ENCODE measurements at places on chromosomes 6 and 20. TPM values are rescaled to one million over a fixed set of nuclear protein-coding genes. Genes with fewer than 3 reads are reported as not detected.

GRCh38 chr20:35616465-35617396, 1.1 kb downstream of the SPAG4 start:
- peak; percentile 60 for DNase-seq

DNA sequence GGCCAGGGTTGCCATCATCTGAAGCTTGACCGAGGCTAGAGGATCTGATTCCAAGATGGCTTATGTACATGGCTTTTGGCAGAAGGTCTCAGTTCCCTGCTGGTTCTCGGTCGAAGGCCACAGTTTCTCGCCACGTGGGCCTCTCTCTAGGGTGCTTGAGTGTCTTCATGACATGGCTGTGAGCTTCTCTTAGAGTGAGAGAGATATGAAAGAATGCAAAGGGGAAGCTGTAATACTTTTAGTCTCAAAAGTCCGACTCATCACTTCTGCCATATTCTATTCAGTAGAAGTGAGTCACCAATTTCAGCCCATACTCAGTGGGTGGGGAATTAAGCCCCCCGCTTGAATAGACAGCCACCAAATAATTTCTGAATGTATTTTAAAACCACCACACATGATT, 94.2 kb downstream of the UTRN start:
- DNase-seq = no peak

DNA sequence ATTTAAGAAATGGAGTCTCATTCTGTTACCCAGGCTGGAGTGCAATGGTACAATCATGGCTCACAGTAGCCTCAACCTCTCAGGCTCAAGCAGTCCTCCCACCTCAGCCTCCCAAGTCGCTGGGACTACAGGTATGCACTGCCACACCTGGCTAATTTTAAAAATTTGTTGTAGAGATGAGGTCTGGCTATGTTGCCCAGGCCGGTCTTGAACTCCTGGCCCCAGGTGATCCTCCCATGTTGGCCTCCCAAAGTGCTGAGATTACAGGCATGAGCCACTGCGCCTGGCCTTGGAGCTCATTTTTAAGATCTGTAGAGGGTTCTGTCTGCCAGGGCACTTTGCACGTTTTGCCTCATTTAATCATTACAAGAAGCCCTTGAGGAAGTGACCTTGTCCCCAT, 17.5 kb downstream of the ZC3H12D start:
- DNase-seq = no peak

DNA sequence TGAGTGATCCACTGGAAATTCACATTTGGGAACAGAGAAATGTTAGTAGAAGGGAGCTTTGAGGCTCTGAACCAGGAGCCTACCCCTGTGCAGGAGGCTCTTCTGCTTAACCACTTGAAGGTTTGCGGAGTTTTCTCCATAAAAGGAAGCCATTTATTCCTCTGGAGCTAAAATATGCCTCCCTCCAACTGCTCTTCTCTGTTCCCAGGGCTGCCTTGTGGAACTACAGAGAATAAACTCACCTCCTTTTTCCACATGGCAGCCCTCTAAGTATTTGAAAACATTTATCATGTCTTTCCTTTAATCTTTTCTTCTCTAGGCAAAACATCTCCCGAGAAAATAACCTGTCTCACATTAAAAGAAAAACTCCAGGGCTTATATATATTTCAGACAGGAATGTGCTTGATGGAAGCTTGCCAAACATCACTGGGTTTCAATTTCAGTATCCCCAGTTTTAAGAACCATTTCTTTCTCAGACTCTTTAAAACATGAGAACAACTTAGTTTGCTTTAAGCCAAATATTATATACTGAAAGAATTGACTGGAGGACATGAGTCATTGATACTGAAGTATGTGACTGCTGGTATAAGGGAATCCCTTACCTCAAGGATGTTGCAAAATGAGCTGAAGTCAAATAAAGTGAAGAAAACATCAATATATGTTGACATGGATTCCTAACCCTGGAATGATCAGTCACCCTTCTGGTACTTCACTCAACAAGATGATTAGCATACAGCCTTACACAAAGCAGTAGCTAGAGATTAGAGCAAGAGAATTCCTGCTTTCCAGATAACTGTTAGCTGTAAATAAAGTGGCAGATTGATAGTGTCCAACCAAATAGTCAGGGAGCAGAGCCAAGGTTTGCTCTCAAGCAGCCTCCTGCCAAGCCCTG, 74.0 kb downstream of the ZBTB2 start:
- no peak for DNase-seq

GRCh38 chr20:48901326-48901725, 20.2 kb upstream of the ARFGEF2 start:
- no peak for DNase-seq

GRCh38 chr6:132733814-132734213, 20.0 kb upstream of the VNN1 start:
- DNase-seq = no peak

GRCh38 chr20:2879146-2879545, 5.9 kb downstream of the PTPRA start:
- DNase-seq = no peak

GRCh38 chr6:39791850-39792539, at the start of gene DAAM2:
Gene DAAM2, plus strand, starts transcription at chr6:39792376. Its CDS starts 63,927 bp downstream, at chr6:39856303.
- DNase-seq = peak; percentile 48

DNA sequence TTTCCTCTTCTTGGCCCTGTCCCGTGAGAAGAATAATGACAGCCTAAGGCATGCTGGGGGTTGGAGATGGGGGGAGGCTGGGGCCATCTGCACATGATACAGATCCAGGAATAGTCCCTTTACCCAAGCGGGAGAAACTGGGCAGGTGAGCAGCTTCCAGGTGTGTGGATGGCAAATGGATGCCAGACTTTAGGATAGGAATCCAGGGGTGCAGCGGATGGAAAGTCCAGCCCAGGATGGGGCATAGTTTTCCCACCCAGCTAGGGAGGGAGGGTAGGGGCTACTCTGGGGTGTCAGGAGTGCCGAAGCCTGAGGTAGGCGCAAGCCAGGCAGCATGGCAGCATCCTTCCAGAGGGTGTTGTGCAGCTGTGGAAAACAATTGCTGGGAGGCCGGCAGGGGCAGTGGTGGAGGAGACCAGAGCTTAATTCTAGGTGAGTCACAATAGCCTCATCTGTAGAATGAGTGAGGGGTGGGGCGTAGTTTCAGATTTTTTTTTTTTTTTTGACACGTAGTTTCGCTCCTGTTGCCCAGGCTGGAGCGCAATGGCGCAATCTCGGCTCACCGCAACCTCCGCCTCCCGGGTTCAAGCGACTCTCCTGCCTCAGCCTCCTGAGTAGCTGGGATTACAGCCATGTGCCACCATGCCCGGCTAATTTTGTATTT, 15.4 kb upstream of the FAM110A start:
- DNase-seq = no peak

DNA sequence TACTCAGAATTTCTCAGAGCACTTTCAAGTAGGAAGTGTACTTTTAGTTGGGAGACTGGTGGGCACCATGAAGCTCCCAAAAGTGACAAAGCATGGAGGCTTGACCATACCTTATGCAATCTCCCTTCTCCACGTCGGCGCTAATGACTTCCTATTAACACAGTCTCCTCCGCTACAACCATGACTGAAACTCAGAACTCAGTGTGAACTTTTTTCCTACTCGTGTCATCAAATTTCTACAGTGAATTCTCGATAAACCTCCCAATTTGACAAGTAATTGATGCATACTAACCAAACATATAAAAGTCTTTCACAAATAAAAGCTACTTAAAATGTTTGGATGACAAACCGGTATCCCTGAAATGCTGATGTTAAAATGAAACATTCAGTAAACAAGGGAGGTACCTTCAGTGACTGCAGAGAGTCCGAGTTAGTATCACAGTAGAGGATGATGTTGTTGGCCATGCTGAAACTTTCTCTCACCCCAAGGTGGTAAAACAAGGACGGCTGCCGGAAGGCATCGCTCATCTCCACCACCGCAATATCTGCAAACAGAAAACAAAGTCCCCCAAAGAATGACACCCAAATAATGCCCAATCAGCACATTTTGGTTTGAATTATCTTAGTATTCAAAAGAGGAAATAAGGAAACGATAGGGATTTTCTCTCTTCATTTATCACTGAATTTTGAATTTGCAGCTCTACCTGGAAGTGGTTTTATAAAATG, 72.1 kb downstream of the MAP3K5 start:
- no peak for DNase-seq

GRCh38 chr6:155472886-155473285, 17.2 kb upstream of the NOX3 start:
- no peak for DNase-seq

DNA sequence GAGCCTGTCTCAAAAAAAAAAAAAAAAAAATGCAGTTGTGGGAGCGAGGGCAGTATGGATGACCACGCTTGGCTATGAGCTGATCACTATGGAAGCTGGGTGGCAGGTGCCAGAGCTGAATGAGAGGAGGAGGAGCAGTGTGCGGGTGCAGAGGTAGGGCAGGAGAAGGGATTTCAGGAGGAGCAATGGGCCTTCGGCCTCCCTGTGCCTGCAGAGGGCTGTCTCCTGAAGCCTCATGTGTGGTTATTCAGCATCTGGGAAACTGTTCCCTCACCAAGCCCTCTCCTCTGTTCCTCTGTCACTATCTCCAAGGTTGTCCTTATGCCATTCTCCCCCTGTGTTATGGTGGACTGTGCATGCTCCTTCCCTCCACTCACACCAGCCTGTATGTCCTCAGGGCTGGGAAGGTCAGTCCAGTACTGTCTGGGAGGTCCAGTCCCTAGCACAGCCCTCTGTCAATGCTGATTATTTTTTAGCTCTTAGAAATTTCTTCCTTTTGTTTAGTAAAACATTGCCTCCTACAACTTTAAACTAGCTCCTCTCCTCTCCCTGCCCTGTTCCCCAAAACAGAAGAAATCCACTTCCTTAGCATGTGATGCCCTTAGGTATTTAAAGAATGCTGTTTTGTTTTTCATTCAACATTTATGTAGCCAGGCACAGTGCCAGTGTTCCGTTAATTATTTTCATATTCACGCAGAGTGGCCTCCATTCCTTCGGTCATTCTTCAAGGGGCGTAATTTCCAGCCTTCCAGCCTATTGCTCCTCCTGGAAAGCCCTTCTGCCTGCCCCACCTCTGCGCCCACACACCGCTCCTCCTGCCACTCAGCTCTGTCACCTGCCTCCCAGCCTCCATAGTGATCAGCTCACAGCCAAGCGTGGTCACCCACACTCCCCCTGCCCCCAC, 48.9 kb downstream of the CNBD2 start:
- DNase-seq = no peak

GRCh38 chr20:34459209-34459897, 56.9 kb upstream of the DYNLRB1 start:
- DNase-seq = no peak

DNA sequence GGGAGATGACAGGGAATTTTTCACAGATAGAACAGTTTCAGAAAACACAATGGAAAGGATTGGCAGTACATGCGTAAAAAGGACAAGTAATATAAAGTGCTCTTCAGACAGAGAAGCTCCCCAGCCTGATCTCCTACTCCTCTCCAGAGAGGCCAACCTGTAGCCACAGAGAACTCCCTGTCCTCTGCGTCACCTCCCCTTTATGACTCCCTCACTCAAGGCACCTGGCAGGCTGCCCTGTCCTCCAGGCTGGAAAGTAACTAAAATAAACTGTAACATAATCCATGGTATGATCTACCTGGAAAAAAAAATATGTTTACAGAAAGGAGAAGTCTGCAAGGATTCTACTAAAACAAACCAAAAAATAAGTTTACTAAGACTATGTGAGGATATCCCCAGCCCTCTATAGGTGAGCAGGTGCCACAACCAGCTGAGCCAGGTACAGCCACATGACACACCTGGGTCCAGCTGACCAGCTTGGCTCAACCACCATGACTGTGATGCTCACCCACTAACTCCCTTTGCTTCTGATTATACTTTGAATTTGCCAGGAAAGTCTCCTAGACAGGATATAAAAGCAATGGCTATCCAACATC, 29.2 kb downstream of the MBOAT1 start:
- DNase-seq = no peak

GRCh38 chr6:47106216-47106615, 64.1 kb upstream of the ADGRF1 start:
- no peak for DNase-seq

DNA sequence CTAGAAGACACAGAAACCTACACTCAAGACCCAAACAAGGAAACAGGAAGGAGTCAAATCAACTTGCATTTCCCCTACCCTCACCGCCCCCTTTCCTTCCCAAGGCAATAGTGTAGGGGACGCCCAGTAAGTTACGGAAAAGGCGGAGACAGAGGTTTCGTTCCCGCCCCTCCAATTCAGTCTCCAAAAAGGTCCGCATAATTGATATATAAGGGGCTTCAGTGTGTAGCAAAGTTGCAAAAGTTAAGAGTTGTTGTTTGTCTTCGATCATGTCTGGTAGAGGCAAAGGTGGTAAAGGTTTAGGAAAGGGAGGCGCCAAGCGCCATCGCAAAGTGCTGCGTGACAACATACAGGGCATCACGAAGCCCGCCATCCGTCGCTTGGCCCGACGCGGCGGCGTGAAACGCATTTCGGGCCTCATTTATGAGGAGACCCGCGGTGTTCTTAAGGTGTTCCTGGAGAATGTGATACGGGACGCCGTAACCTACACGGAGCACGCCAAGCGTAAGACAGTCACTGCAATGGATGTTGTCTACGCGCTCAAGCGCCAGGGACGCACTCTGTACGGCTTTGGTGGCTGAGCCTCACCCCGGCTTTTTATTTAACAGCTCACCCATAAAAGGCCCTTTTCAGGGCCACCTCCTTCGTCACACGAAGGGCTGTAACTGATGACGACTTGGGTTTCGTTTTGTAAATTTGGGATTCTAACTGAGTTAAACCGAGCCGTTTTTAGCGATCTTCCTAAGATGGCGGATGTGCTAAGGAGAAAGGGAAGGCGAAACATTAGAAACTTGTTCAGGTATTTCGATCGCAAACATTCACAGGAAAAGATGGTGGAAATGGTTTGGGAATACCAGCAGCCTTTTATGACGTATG, 124.6 kb upstream of the BTN3A2 start:
- no peak for DNase-seq

DNA sequence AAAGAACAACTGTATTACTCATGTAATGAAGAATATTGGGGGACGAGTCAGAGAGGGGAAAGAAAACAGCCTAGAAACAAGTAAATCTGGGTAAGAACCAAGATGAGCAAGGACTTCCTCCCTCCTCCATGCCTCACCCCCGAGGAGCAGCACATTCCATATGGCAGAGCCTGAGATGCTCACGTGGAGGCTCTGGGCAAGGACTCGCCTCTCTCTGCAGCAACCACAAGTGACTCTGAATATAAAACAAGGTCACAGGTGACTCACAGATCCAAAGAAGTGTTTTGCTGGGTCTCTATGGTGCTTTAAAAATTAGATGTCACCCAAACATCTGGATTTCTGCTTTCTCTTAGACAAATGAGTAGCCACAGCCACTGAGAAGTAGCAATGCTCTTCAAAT, 453.0 kb upstream of the SULF2 start:
- DNase-seq = no peak

APCDD1L gene
- not detected for total RNA-seq

ZBP1 gene
- total RNA-seq = not detected

BPIFB1 gene
- total RNA-seq = not detected

HEY2 gene
- 1.2 TPM for total RNA-seq

EYA2 gene
- total RNA-seq = 2.4 TPM

NRN1 gene
- total RNA-seq = 9.8 TPM

SFTA2 gene
- total RNA-seq = not detected

FAM209A gene
- total RNA-seq = not detected

LY6G5C gene
- 5.3 TPM for total RNA-seq

BPIFB2 gene
- total RNA-seq = not detected
